ENCODE measurements at places on chromosomes 7 and 10.
A peak's percentile ranks its signal among the peaks of the same experiment; 100 is the strongest.

DNA sequence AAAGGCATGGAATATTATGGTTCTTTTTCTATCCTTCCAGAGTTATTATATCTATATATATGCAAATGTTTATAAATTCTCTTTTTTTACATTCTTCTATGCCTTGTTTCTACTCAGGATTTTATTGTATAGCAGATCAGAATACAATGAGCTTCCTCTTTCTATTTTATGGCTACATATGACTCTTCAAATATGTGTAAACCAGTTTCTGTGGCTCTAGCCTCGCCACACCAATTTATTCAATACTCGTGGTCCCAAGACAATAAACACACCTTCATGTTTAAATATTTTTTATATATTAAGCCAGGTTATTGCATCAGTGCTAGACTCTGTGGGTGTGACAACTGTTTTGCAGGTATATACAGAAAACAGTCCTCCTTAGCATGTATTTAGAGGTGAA lies 237.5 kb upstream of the MKLN1 start:
- no peak for DNase-seq

GRCh38 chr7:96212474-96212873 lies 109.4 kb downstream of the SLC25A13 start:
- DNase-seq = no peak

GRCh38 chr10:76091926-76092325 lies 660.5 kb downstream of the LRMDA start:
- peak; percentile 37 for DNase-seq

GRCh38 chr10:125871338-125871737 lies 9.8 kb downstream of the DHX32 start:
- DNase-seq = no peak

DNA sequence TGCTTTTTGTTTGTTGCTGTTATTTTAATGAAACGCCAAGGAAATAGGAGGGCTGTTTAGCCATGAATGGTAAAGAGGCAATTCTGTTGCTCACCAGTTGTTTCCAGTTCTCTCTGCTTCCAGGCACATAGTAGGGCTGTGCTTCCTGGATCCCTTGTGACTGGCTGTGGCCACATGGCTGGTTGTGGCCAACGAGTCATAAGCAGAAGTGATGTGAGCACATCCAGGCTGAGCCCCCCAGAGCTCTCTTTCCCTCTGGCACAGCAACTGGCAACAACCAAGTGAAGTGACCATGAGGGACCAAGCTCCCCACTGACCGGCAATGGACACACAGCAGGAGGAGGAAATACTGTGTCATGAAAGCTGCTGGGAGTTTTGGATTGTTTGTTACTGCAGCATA lies 10.3 kb downstream of the GRID1 start:
- DNase-seq = no peak

DNA sequence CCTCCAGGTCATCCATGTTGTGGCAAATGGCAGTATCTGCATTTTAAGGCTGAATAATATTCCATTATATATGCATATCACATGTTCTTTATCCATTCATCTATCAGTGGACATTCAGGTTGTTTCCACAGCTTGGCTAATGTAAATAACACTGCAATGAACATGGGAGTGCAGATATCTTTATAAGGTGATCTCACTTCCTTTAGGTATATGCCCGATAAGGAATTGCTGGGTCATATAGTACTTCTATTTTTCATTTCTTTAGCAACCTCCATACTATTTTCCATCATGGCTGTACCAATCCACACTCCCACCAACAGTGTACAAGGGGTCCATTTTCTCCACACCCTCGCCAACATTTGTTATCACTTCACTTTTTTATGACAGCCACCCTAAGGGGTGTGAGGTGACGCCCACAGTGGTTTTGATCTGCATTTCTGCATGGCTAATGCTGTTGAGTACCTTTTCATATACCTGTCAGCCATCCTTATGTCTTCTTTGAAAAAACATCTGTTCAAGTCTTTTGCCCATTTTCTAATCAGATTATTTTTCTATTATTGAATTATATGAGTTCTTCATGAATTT lies 18.9 kb downstream of the ABI1 start:
- DNase-seq = no peak

GRCh38 chr10:94208315-94208714 lies 154.4 kb downstream of the NOC3L start:
- no peak for DNase-seq

- DNase-seq = no peak
Measured at GRCh38 chr7:139360948-139361307, 1.2 kb downstream of the LUC7L2 start.

DNA sequence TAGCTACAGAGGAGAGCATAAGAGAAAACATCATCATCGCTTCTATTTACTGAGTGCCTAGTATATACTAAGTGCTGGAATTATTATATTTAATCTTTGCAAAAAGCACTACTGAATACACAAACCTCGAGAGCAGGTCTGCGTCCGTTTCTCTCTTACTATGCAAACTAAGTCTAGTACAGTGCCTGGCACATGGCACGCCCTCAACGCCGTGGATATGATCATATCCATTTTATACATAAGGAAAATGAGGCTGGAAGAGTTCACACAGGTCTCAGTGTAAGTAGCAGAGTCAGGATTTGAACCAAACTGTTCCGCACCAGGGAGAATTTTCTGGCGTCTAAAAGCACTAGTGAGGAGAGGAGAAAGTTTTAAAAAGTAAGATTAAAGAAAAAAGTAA lies 17.6 kb downstream of the MXI1 start:
- DNase-seq = no peak

DNA sequence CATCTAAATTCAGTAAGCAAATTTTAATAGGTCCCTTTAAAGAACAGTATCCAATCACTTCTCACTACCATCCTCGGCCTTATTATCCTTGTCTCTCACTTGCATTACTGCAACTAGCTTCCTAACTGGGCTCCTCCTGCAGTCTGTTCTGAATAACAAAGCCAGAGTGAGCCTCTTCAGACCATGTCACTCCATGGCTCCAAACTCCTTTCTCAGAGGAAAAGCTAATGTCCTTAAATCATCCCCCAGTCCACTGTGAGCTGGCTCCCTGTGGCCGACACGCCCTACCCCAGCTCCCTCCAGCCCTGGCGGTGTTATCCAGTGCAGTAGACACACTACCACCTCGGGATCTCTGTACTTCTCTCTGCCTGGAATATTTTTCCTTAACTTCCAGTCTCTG lies 80.0 kb downstream of the EPC1 start:
- no peak for DNase-seq

- DNase-seq = no peak
Measured at GRCh38 chr10:99914236-99914635, 95.5 kb downstream of the DNMBP start.

DNA sequence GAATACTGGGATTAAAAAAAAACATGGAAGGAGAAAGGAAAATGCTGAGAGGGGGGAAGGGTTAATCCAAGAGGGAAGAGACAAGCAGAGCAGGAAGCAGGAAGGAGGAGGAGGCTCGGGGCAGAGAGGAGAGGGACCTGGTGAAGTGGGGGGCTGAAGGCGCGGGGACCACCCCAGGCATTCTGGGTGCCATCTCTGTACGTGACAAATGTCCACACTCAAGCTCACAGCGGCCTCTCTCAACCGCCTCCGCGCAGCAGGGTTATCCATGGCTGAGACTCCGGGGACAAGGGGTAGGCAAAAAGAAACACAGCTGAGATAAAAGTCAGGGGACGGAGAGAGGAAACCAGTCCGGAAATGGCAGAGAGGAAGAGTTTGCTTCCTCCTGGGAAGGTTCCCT lies 33.9 kb downstream of the EN2 start:
- DNase-seq = no peak

All from liver (tissue), 10 donors.